ENCODE measurements at places on chromosomes 2 and 18.

DNA sequence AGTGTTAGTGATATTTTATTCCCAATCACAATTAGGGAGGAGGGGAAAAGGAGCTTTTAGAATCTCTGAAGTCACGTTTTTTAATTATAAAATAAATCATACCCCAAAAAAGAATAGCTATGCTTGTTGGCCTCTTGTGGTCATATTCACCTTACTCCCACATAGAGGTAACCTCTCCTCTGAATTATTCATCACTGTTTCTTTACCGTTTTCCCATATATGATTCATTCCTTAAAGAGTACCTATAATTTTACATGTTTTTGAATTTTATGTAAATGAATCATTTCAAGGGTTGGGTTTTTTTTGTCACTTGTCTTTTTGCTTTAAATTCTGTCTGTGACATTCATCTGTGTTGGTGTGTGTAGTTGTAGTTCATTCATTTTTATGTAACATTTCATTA is 110.6 kb upstream of the CD302 start:
- DNase-seq, result no peak

DNA sequence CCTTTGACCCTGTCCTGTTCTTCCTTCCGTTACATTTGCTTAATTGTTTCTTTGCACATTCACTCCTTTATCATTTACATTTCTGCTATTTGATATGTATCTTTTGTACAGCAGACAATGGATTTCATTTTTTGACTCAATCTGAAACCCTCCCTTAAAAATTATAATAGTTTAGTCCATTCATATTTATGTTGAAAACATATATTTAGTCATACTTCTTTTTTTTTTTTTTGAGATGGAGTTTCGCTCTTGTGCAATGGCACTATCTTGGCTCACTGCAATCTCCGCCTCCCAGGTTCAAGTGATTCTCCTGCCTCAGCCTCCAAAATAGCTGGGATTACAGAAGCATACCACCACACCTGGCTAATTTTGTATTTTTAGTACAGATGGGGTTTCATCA is 95.3 kb upstream of the TGFA start:
- DNase-seq, result no peak

GRCh38 chr2:240358080-240358479 is 77.4 kb upstream of the GPC1 start:
- no peak for DNase-seq

GRCh38 chr2:172098650-172099471 is 3.8 kb downstream of the DLX2 start:
- DNase-seq, result no peak

GRCh38 chr2:41483226-41483625 is 564.6 kb upstream of the PKDCC start:
- no peak for DNase-seq

- no peak for DNase-seq
Measured at GRCh38 chr2:184154438-184154837, 443.9 kb upstream of the ZNF804A start.

- no peak for DNase-seq
Measured at GRCh38 chr2:40168032-40168431, 283.9 kb downstream of the SLC8A1 start.

DNA sequence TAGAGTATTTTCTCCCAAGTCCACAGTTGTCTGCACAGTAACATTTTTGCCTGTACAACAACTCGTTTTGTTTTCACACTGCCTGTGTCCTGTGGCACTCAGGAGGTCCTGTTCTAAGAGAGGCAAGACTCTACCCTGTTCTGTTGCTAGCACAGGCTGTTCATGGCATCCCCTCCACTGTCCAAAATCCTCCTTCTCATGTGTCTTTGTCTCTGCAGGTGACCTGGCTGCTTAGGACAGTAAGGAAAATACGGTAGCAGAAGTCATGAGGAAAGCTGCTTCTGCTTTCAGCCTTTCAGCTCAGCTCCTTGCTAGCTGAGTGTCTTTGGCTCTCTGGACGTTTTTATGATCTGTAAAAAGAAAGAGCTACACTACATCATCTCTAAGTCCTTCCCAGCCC is 205.9 kb downstream of the C1D start:
- DNase-seq, result no peak

GRCh38 chr2:239304533-239305221 is 96.1 kb downstream of the HDAC4 start:
- DNase-seq, result no peak

DNA sequence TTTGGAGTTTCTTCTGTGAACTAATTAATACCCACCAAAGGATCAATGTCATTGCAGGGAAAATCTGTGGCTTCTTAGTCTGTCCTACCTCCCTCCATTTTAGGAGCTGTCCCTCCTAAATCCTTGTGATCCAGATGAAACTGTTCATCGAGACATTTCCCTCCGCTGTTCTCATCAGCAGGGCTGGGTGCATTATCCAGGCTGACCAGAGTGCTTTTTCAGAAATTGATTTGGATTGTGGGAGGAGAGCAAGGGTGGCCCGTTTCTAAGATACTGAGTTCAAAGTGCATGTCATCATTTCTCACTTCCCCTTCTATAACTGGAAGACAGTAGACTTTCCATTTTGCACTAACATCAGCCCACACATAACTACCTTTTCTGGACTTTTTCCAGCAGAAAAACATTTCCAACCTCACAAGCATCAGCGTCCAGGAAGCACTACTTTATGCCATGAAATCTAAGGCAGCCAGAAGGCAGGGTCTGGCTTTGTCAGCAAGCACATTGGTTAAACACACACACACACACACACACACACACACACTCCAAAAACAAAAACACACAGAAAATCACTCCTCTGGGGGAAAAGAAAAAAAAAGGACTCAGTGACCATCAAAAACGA is 94.1 kb downstream of the ANKRD44 start:
- DNase-seq, result no peak

DNA sequence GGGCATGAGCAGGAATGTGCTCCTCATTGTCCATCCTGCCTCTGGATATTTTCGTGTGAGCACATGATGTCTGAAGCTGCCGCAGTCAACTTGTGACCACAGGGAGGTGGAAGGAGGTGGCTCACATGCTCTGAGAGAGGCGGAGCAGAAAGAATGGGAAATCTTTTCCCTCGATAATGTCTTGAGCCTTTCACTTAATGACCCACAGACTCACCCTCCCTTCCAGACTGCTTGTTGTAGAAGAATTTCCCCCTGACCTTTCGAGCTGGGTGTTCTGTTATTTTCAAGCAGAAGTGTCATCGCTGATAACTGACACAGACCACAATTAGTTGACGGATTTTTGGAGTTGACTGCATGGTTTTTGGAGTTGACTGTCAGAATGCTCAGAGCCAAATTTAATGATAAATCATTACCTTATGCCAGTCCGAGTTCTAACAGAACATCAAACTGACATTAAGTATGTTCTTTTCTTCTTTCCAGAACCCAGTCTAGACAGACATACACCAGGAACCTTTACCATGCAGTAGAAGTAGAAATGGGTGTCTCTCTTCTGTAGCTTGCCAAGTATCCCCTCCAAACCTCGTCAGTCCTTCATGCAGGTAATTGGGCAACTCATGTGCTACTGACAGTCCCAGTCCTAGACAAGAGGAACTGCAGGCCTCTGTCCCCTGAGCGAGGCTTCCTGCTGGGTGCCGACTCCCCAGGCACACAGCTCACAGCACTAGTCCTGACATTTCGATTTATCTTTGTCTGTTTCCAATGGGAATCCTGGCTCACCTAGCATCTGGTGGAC is 29.4 kb upstream of the RTTN start:
- no peak for DNase-seq

DNA sequence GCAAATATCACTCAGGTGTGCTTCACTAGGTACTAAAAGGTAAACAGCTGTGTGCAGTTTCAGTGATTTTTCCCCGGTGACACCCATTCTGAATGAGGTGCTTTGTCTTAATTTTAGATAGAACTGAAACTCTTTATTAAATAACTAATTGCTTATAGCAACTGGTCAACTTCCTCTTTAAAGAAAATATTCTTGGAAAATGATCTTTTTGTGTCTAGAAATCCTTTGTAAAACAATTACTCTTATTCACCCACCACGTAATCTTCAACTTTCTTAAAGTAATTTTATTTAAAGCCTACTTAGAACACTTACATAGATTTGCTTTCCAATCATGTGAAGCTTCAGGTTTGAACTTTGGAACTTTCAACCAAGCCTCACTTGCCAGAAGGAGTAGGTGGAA is 57.9 kb upstream of the RMDN2 start:
- DNase-seq, result no peak

- no peak for DNase-seq
Measured at GRCh38 chr2:11411244-11411643, 54.7 kb downstream of the E2F6 start.

Measured in NCI-H2171 (cell line).